Stimulated activated CD4-positive, alpha-beta T cell treated with anti-CD3 and anti-CD28 coated beads, Interleukin-15, amount 100 ng/mL, for 24 hours (primary cell): ENCODE measurements at places on chromosomes 2 and 18.

DNA sequence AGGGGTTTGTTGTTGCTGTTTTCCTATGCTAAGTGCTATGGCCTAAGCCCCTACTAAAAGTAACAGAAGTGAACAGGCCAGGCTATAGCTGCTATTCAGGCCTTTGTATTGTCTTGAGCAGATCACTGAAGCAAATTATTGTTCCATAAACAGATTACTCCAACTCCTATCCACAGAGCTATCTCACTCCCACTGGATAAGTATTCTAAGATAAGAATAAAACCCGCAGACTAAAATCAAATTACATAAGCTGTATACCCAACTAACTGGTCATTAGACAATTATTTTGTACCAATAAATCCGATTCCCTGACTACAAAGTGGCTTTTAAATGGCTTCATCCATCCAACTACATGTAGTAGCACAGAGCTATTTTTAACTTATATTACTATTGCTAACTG is 74.3 kb downstream of the THADA start:
- DNase-seq, result no peak

- DNase-seq, result no peak
These were observed 1462.7 kb upstream of the NXPH2 start for GRCh38 chr2:140242889-140243288.

DNA sequence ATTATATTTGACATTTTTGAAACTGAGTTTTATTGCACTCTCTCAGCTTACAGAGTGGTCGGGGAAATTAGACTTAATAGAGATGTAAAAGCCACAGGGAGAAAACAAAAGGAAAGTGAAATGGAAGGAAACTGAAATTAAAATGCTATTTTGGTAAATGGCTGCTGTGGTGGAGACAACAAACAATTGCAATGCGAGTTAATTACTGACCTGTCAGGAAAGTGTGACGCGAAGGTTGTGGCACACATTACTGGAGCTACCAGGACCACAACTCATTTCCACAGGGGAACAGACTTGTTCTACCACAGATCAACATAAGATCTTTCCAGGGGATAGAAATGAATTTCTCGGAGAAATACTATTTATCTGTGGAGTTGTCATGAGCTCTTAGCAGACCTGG is 19.5 kb downstream of the ARHGAP15 start:
- DNase-seq, result no peak

- no peak for DNase-seq
These were observed 351.1 kb downstream of the SOX11 start for GRCh38 chr2:6043238-6043637.
